ENCODE measurements at places on chromosomes 11 and 22.
A peak's percentile ranks its signal among the peaks of the same experiment; 100 is the strongest.

GRCh38 chr11:79480864-79481263 lies 40.0 kb upstream of the TENM4 start:
- no peak for DNase-seq

GRCh38 chr22:48639896-48640748 lies 1187.6 kb downstream of the BRD1 start:
- DNase-seq = peak; percentile 98

DNA sequence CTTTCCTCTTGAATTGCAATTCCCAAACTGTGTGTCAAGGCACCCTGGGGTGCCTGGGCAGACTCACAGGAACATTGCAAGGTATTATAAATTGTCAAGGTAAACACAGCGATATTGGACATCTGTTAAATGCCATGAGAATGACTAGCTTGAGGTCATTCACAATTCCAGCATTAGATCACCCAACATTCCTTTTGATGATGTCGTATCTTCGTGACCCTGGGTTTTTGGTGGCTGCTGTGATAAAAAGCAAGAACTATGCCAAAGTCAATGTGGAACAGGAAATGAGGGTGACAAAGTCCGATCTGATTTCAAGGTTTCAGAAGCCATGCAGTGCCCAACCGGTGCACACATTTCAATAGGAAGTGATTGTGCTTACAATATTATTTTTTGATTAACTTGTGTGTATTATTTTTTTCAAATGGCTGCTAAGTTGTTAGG lies 458.4 kb downstream of the MIAT start:
- no peak for DNase-seq

DNA sequence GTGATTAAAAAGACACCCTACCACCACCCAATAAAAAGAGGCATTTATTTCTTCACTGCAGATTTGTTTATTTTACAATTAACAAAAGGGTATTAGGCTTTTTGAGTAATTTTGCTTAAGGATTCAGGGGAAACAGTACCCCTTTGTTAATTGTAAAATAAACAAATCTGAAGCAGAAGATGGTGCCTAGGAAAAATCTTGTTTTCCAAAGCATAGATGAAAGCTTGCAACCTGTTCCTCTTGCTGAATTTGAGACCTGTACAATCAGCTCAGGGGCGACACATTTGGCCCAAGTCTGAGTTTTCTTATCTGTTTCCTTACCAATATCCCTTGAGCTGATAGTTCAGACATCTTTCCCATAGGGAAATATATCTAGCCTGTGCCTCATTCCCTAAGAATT lies 171.9 kb downstream of the GRIA4 start:
- no peak for DNase-seq

DNA sequence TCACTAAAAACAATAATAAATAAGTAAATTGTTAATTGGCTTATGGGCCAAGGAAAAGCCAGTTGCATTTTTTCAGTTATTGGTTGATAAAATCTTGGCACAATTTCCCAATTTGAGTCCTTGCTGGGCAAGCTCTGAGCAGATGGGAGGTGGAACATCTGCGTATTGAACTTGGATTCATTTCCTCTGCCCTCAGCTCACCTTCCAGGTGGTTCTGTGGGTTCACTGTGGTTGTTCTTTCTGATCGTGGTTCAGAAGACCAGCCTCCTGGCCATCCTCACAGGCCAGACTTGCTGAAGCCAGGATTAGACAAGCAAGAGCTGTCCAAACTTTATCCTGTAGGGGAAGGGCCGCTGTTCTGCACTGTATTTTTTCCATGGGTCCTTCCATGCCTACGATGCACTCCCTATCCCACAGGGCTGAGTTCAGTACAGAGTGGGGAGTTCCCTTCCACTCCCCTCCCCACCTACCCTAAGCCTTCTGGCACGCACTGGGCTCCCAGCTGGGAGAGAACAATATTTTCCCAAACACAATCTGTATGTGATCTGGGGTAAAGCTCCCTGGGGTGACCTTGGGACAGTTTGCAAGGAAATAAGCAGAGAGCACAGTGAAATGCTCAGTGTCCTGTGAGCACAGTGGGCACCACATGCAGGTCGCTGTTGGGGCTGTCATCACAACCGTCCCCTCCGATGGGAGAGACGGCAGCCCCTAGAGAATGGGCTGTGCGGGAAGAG lies 43.5 kb upstream of the TP53I11 start:
- DNase-seq = peak; percentile 91

DNA sequence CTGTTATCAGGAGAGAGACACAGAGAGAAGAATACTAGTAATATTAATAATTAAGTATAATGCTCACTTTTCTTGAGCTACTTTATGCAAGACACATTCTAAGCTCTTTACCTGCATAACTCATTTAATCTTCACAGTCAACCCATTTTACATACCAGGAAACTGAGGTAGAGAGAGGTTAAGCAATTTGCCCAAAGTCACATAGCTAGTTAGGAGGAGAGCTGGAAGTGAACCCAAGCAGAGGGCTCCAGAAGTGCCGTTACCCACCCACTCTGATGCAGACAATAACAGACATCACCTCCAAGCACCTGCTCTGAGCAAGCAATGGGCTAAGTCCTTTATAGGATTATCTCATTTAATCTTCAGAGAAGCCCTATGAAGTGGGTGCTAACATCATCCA lies 24.8 kb downstream of the MICAL2 start:
- DNase-seq = no peak

- DNase-seq = no peak
Measured at GRCh38 chr11:26688701-26689100, 33.2 kb downstream of the SLC5A12 start.

DNA sequence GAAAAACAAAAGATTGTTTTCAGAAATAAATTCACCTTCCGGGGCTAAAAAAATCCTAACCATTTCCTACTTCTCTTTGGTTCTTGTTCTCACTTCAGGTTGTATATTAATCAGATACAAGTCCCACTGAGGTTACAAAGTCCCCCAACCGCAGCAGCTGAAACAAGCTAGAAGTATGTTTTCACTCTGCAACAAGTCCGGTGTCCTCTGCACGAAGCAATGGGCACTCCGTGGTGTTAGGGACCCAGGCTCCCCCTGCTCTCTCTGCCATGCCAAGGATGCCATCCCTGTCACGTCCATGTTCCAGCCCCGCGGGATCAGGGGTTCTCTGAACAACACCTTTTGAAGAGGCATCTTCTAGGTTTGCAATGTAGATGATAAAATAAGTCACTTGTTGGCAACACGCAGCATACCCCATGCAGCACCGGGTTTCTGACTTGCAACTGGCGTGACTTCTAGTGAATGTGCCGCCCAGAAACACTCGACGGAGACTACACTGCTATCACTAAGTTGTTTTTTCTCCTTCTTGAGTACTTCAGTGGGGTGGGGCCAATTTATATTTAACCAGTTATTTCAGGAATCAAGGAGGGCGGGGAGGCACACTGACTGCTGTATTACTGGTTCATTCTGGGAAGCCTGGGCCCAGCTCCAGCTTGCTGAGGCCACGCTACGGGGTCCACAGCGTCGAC lies 25.4 kb upstream of the GSTP1 start:
- DNase-seq = no peak

GRCh38 chr11:73221996-73222395 lies 3.9 kb downstream of the P2RY2 start:
- no peak for DNase-seq

GRCh38 chr11:46669711-46670139 lies 30.7 kb downstream of the ARHGAP1 start:
- DNase-seq = no peak

GRCh38 chr11:93846411-93846810 lies 4.0 kb downstream of the VSTM5 start:
- no peak for DNase-seq

DNA sequence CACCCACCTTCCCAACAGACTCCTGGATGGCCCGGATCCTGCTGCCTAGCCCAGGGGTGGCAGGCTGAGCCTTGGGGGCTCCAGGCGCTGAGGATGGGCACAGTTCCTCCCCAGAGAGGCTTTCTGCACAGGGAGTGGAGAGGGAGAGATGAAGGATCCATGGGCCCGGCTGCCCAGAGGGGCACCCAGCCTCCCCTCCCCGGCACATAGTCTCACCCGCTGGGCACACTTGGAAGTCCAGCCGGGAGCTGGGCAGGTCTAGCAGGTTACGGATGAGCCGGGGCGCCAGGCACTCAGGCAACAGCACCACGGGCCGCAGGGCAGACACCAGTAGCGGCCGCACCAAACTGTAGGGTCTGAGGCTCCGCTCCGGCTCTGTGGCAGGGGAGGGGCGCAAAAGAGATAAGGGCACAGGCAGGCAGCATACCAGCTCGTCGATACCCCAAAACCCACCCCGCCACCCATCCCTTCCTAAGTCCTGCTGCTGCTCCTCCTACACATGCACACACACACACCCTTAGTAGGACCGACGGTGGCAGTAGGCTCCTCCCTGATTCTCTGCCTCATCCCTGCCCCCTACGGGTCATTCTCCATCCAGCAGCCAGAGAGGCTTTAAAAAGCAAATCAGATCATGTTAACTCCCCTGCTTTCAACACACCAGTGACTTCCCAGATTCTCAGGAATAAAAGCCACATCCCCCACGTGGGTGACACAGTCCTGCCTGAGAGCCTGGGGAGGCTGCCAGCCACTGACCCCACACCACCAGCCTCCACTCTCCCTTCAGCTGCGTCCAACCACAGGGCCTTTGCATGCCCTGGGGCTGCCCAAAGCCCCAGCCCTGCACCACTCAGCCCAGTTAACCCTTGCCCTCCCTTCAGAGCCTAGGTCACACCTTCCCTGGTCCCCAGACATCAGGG lies 6.5 kb upstream of the MFNG start:
- peak; percentile 20 for DNase-seq

- DNase-seq = no peak
Measured at GRCh38 chr11:103370076-103370475, 260.9 kb downstream of the DYNC2H1 start.

GRCh38 chr22:22755778-22756100 lies 111.3 kb downstream of the GGTLC2 start:
- DNase-seq = no peak

DNA sequence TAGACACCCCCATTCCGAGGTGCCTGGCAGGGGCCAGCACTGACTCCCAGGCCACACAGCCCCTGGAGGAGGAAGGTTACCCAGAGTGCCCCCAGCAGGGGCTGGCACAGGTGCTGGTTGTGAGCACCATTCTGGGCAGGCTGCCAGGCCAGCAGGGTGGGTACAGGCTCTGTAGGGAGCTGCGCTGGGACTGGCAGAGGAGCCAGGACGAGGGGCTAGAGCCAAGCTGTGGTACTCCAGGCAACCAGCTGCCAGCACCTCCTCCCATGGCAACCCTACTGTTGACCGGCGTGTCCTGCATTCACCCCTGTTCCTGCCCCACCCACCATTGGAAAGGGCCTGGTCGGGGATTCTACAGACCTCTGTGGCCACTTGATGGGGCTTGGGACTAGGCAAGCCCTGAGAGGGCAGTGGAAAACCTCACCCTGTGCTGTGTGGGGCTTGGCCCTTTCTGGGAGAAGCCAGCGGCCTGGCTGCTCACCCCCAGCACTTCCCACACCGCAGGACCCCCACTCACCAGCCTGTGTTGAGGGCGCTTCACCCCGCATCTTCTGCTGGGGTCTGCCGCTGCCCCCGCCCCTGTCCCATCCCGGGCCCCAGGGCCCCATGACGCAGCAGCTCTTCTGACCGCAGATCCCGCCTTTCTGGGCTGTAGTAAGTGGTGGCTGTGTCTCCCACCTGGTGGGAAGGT lies 1.9 kb downstream of the CLDN5 start:
- DNase-seq = peak; percentile 86

DNA sequence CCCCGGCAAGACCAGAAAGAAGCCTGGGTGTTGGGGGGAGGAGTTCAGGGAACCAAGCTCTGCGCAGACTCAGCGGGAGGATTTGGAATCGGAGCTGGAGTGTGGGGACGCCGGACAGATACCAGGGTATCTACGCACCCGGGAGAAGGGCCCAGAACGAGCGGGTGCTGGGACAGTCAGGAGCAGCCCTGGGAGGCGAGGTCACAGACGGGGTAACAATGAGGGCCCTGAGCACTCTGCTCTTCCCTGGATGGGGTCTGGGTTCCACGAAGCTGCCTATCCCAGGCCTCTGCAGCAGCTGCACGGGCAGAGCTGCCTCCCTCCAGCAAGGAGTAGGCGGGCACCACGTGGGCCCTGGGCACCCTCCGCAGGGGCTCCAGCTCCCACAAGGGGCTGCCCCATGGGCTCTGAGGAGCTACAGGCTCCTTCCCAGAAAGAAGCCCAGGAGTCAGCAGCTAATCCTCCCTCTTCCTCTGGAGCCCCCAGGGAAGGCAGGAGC lies 197.2 kb downstream of the BRD1 start:
- no peak for DNase-seq

GRCh38 chr22:27983361-27983791 lies 64.3 kb upstream of the PITPNB start:
- no peak for DNase-seq

DNA sequence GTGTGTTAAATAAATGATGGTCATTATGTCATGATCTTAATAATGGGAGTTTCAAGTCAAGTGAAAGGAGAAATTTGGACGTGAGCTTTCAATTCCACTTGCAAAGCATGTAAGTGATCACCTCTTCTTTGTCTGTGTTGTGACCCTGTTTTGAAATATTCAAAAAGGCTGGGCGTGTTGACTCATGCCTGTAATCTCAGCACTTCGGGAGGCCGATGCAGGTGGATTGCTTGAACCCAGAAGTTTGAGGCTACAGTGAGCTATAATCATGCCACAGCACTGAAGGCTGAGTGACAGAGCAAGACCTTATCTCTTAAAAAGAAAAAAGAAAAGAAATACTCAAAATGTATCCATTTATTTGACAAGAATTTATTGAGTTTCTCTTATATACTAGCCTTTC lies 32.9 kb upstream of the EED start:
- peak; percentile 59 for DNase-seq

DNA sequence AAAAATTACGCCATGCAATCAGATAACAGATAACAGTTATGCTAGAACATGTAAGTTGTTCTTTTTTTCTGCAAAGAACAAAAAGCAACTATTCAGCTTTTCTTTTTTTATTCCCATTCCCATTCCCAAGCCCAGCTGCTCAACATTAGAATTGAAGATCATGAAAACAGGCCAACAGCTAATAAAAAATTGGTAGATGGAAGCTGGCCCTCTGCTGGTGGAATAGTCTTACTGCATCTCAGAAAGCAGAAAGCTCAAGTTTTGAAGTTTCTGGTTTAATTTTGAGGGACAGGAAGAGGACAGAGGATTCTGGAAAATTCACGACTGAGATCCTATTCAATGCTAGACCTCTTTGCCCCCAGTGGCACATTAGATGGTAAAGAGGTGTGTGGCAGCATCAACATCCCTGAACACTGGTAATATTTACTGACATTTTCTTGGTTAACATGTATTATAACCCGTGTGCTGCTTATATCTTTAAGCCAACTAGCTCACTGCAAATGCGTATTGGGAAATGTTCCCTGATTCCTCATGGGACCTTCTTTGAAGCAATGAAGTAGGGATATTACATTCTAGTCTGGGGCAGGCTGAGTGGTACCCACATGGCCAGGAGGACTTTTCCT lies 591.2 kb downstream of the OPCML start:
- DNase-seq = no peak

GRCh38 chr11:64124147-64124546 lies 41.8 kb downstream of the MACROD1 start:
- DNase-seq = no peak

Measured in NCI-H2171 treated with DMSO at 0.1 percent for 48 hours (cell line).